Activated gamma-delta T cell treated with anti-CD3 and anti-CD28 coated beads, Interleukin-2, amount 50 U/mL, for 16 hours (primary cell): ENCODE measurements at places on chromosomes 3 and 15.

- DNase-seq: no peak
These were observed 30.0 kb upstream of the MEIS2 start for GRCh38 chr15:37130356-37130755.

GRCh38 chr15:97729270-97729669, 231.2 kb upstream of the ARRDC4 start:
- no peak for DNase-seq

GRCh38 chr15:77702211-77702957, 69.7 kb upstream of the LINGO1 start:
- DNase-seq: no peak

- no peak for DNase-seq
These were observed 3.5 kb downstream of the VIPR1 start for GRCh38 chr3:42505849-42506410.

- DNase-seq: no peak
These were observed 77.2 kb downstream of the FAM81A start for GRCh38 chr15:59515190-59515589.

DNA sequence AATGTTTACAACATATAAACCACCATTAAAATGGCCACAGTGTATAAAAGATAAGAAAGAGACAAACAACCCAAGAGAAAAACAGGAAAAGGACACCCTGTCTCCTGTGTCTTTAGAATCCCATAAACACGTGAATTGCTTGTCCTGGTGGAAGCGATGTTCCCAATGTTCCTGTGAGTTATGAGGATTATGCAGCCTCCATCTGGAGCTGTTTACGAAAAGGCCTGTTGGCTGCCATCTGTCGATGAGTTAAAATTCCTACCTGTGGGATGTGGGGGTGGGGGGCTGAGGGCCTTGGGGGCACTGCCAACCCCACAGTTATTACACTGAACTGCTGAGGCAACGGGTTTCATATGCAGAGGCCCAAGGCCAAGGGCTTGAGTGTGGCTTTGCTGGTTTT, 13.6 kb downstream of the NISCH start:
- no peak for DNase-seq

DNA sequence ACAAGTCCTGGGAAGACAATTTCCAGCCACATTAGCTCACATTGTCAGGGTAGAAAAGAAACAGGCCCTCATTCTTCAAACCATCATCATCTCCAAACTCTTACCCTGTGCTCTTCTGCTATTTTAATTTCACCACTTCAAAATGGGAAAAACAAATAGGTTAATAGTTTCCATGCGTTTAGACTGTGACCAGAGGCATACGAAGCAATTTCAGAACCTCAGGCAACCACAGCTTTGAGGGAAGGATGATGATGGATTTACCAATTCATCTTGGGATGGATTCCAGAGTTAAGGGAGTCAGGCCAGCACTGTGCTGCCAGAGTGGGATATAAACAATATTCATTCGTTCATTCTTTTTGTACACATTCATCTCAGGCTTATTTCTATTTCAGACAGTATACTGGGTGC, 307.8 kb upstream of the TPRG1 start:
- DNase-seq: no peak

DNA sequence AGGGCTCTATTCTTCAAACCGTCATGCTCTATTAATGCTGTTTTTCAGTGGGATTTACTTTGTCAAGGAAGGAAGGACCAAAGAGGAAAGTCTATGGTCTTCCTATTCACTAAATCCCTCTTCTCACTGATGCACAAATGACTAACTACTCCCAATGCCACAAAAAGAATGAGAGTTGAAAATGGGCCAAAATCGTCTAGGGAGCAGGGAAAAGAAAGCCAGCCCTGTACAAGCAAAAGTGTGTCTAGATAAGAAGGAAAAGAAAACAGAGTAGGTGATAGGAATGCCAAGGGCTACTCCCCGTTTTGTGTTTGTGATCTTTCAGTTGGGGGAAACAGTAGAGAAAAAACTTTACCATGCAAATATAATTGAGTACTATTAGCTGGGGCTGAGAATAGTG, 97.2 kb upstream of the TMCO5A start:
- no peak for DNase-seq

- DNase-seq: no peak
These were observed 333.1 kb upstream of the KCNMB2 start for GRCh38 chr3:178203165-178203564.

DNA sequence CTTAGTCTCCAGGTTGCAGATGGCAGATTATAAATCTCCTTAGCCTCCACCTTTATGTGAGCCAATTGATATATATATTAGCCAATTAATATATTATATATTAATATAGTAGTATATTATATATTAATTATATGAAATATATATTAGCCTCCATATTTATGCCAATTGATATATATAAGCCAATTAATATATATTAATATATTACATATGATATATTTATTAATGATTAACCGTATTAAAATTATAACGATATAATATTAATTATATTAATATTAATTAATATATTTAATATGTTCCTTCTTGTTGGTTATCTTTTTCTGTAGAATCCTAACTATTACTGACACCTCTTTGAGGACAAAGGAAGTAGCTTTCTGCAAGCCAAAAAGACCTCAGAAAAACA, 972.5 kb downstream of the GBE1 start:
- no peak for DNase-seq

GRCh38 chr15:42163947-42164550, 7.6 kb upstream of the PLA2G4F start:
- no peak for DNase-seq

- no peak for DNase-seq
These were observed 539 bp upstream of the TLNRD1 start for GRCh38 chr15:81000144-81000623.

GRCh38 chr3:72977060-72977808, 19.4 kb upstream of the PPP4R2 start:
- no peak for DNase-seq

- no peak for DNase-seq
These were observed 127.4 kb downstream of the TCF12 start for GRCh38 chr15:57045741-57046382.

GRCh38 chr3:151301787-151302186, 14.8 kb downstream of the GPR87 start:
- no peak for DNase-seq

DNA sequence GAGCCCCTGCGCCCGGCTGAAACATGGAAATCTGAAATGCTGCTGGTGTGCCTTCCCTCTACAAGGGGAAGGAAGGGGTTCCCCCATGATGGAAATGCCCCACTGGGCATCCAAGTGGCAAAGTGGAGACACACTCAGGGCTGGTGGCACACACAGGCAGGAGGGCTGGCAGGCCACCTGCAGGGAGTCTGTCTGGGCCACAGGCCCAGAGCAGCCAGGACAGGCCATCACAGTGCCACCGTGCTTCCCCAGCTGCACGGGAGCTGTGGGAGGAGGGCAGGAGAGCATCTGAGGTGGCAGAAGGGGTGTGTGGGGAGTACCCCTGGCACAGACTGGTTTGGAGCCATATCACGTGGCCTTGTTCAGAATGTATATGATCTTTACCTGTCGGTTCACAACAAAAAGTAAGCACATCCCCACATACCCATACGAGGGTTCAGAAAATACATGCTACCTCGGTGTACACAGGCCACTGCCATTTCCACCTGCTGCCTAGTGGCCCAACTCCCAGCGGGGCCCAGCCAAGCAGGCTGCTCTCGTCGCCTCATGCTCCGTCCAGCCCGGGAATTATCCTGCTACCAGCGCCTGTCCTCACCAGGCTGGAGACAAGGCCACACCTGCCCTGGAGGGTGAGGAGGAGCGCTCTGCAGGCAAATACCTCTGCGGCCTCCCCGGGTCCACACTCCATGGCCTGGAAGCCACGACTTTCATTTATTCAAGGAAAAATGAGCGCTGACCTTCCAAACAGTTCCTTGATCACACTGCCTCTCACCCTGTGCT, 22.6 kb upstream of the DUSP7 start:
- DNase-seq: no peak

GRCh38 chr15:69704229-69704628, 251.6 kb downstream of the RPLP1 start:
- no peak for DNase-seq

DNA sequence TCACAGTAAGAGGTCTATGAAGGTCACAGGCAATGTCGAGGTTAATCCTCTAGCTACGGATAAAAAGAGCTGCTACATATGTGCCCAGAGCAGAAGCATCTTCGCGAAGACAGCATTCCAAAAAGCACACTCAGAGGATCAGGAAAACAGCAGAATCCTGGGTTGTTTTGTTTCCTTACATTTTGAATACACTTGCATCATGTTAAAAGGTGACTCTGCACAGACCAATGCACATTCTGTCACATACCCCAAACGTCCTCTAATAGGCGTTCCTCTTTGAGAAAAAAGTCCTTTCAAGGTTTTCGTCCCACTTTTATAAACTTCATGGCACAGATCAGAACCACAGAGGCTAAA, 52.7 kb downstream of the VGLL4 start:
- no peak for DNase-seq

GRCh38 chr15:42024303-42024702, 3.5 kb upstream of the PLA2G4E start:
- DNase-seq: no peak

GRCh38 chr3:153355559-153355958, 193.5 kb downstream of the RAP2B start:
- no peak for DNase-seq

GRCh38 chr3:101303089-101303731, 17.2 kb downstream of the IMPG2 start:
- no peak for DNase-seq

DNA sequence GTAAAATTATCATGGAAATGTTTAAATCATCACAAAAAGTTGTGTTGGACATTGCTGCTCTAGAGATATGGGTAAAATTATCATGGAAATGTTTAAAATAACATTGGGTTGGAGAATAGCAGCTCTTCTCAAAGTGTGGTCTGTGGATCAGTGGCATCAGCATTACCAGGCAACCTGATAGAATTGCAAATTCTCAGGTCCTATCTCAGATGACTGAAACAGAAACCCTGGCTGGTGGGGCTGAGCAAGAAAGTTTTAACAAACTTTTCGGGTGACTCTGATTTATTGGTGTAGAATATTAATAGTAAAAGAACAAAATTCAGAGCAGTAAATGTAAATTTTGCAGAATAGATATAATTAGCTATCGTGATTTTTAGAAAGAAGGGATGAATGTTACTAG, 28.9 kb downstream of the NXPE3 start:
- no peak for DNase-seq

DNA sequence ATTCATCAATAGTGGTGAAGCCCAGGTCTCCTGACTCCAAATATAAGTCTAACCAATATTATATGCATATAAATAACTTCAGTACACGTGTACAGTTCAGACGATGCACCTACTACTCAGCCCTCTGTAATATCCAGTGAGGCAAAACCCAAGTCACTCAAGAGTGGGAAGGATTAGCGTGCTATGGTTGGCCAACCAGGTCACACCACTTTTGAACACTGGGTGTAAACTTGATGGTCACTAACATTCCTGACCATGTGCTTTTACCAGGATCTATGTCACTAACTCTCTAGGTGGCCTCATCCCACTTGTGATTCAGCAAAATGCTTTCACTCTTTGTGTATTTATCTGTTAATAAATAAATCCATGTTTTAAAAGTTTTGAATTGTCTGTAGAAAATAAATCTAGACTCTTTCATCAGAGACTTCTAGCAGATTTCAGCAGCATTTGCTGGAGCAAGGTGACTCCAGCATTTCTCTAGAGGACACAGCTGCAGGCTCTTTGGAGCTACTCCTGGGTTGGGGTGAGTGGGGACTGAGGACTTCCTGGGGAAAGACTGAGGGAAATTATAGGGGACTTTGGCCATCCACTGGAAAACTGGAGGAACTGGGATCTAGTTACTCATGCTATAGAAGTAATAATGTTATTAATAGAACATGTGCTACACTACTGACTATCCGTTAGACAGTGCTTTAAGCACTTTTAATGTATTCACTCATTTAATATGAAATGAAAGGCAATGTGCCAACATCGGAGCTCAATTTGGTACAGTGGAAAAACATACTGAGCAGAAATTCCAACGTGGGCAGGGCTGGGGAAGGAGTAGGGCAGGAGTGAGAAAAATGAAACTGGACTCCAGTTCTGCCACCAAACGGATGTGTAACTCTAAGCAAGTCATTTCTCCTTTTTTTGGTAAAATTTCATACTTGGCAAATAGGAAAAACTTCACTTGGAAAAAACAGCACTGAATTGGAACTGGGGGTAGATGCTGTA, 97.9 kb downstream of the RORA start:
- no peak for DNase-seq

- no peak for DNase-seq
These were observed 1.3 kb downstream of the RAP2B start for GRCh38 chr3:153163393-153163724.
